NCI-H524 (cell line): ENCODE measurements at places on chromosomes 5 and 9.

DNA sequence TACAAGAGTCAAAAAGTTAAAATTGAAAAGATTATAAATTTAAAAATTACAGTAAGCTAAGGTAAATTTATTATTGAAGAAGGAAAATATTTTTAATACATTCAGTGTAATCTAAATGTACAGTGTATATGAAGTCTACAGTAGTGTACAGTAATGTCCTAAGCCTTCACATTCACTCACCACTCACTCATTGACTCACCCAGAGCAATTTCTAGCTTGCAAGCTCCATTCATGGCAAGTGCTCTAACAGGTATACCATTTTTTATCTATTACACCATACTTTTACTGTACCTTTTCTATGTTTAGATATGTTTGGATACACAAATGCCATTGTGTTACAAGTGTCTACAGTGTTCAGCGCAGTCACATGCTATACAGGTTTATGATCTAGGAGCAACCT is 389.7 kb downstream of the RASEF start:
- DNase-seq = no peak

- DNase-seq = no peak
These were observed 5.9 kb downstream of the LPCAT1 start for GRCh38 chr5:1517838-1518237.

DNA sequence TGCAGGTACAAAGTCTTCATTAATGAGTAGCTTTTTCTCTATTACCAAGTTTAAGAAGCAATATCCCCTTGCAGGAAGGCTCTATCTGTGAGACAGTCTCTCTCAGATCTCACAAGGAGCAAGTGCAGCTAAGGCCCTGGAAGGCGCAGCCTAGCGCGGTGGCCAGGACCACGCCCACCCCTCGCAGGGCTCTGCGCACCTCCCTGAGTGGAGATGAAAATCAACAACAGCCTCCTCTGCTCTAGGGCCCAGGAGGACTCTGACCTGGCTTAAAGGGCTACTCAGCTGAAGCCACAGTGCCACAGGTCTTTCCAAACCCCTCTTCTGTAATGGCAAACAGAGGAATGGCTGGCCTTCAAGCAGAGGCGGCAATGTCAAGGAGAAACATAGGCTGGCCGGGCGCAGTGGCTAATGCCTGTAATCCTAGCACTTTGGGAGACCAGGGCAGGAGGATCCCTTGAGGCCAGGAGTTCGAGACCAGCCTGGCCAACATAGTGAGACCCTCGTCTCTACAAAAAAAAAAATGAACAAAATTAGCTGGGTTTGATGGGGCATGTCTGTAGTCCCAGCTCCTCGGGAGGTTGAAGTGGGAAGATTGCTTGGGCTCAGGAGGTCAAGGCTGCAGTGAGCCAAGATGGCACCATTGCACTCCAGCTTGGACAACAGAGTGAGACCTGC is 11.9 kb downstream of the SEC16A start:
- no peak for DNase-seq

DNA sequence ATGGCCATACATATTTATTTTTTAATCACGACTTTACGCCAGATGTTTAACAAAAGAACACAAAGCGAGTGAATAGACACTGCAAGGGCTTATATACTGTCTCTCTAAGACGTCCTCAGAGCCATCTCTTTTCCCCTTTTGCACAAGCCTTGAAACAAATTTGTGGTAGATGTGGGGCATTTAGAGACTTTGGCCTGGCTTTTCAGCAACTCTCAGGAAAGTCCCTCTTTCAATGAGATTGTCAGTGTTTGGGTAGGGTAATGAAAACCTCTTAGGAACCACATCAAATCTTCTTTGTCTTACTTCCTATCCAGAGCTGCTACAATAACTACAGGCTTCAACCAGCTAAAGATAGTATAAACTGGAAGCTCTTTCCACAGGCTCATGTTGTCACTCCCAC is 380.0 kb downstream of the ANXA1 start:
- DNase-seq = no peak
